ENCODE measurements at places on chromosomes 11 and 22. TPM values are rescaled to one million over a fixed set of nuclear protein-coding genes. Genes with fewer than 3 reads are reported as not detected.

The VSIG10L2 gene
- total RNA-seq, result not detected

The HTR3B gene
- not detected for total RNA-seq

The SCGB1C1 gene
- not detected for total RNA-seq

The APOL5 gene
- total RNA-seq, result not detected

The LRP4 gene
- 0.54 TPM for total RNA-seq
